Left lung (tissue), 14 donors: ENCODE measurements at places on chromosomes 4 and X. TPM values are rescaled to one million over a fixed set of nuclear protein-coding genes. Genes with fewer than 3 reads are reported as not detected.
A peak's percentile ranks its signal among the peaks of the same experiment; 100 is the strongest.

TDO2 gene
- total RNA-seq = 13.4 TPM

GPR82 gene
- total RNA-seq = 0.17 TPM

DNA sequence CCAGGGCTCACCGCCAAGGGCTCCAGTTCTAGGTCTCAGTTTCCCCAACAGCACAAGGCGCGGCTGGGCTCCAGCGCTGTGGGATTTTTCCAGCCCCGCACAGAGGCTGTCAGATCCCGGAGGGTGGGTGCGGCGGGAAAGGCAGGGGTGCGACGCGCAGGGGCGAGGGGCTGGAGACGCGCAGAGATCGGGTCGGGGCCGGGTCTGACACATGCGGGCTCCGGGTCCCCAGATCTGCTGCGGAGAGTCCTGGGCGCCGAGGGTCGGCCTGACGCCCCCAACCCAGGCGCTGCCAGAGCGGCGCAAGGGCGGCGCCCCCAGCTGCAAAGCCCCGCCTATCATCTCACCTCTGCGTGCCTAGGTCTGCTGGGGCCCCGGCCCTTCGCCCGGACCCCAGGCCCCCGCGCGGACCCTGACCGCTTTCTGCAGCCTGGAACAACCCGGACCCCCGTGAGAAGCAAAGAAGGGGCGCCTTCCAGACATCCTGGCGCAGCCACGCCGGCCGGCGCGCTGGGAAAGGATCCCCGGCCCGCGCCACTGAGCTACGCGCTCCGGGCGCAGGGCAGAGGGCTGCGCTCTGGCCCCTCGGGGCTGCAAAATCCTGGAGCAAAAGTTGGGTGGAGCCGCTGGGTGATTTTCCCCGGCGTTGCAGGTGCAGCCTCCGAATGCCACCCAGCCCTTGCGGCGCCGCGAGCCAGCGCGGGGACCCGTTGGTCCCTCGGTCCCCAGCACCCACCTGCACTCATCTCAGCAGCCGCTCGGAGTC is 486 bp downstream of the ABLIM2 start:
- H3K27me3 ChIP-seq = peaks cover 4% of the 10 kb centered on the region
- peaks cover 10% of the 10 kb centered on the region for H3K4me1 ChIP-seq
- H3K27ac ChIP-seq = no peak overlapping the region
- no peaks in the 10 kb centered on the region for H3K36me3 ChIP-seq

SSX2B gene
- total RNA-seq = not detected

OTC gene
- total RNA-seq = 1.5 TPM

CFAP47 gene
- total RNA-seq = 0.26 TPM

GRCh38 chrX:118212817-118213183 is 96.2 kb upstream of the KLHL13 start:
- no peaks in the 10 kb centered on the region for H3K4me1 ChIP-seq
- H3K27ac ChIP-seq = no peak overlapping the region
- H3K4me3 ChIP-seq = no peak overlapping the region
- DNase-seq = no peak
- peaks cover 5% of the 10 kb centered on the region for H3K27me3 ChIP-seq

DNA sequence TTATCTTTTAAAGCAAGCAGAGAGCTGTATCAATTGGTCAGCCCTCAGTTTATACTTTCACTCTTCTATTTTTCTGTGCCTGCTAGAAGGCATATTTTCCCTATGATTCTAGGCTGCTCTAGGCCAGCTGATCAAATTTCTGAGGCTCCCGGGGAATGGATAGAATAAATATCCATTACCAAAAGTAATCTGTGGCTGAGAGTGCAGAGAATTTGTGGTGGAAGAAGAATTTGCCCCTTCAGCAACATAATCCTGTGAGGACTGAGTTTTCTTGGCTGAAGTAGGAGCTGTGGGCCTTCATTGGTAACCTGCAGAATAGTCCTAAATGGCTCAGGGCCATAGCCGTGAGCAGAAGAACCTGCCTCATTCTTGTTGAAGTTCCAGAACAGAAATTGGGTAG is 314.6 kb upstream of the CASK start:
- no peak overlapping the region for H3K27ac ChIP-seq
- H3K27me3 ChIP-seq = no peaks in the 10 kb centered on the region
- no peak for DNase-seq
- no peak overlapping the region for H3K4me3 ChIP-seq
- no peaks in the 10 kb centered on the region for H3K36me3 ChIP-seq

ATP2B3 gene
- not detected for total RNA-seq

DNA sequence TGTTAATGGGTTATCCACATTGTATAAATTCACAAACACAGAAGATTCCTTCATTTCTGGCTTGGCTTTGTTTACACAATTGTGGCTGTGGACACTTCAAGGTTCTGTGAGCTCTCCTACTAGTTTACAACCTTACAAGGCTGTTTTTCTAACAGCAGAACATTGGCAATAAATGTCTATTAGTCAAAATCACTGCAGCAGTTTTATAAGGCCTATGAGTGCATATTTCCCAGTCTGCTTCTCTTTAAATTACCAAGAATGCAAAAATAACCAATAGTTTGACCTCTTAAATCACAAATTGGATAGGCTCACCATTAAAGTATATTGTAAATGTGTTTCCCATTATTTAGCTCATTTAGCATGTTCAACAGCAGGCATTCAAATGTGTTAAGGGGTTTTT is 239.2 kb downstream of the DKK2 start:
- H3K4me3 ChIP-seq = no peak overlapping the region
- H3K36me3 ChIP-seq = no peaks in the 10 kb centered on the region
- no peak overlapping the region for H3K27ac ChIP-seq
- H3K27me3 ChIP-seq = no peaks in the 10 kb centered on the region
- no peak for DNase-seq

DNA sequence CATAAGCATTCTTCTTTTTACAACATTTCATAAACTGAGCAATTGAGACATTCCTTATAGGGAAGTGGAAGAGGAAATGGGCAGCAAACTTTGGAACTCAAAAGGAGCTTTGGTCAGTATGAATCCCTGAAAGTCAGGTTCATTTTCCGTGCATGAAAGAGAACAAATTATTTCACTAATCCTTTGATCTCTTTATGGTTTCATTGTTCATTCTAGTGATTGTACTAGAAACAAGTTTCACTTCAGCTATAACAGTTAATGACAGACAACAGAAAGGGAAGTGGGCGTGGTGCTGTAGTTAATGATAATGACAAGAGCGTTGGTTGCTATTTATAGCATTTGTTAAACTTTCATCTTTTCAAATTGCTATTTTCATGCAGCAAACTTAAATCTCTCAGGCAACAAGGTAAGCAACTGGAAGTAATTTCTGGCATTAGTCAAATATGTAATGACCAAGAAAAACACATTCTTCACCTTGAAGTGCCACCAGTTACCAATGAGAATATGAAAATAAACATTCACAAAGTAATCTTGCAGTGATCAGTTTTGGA is 98.4 kb downstream of the AREG start:
- H3K4me3 ChIP-seq = no peak overlapping the region
- peak overlapping the region; percentile 5 for H3K27ac ChIP-seq
- peaks cover 39% of the 10 kb centered on the region for H3K4me1 ChIP-seq
- DNase-seq = no peak

USP27X gene
- 3.4 TPM for total RNA-seq

DNA sequence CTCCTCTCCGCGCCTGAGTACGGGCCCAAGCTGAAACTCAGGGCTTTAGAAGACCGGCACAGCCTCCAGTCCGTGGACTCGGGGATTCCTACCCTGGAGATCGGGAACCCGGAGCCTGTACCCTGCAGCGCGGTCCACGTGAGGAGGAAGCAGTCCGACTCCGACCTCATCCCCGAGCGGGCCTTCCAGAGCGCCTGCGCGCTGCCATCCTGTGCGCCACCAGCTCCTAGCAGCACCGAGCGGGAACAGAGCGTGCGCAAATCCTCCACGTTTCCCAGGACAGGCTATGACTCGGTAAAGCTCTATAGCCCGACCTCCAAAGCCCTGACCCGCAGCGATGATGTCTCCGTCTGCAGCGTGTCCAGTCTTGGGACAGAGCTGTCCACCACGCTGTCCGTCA is 13.9 kb downstream of the TBC1D14 start:
- H3K27me3 ChIP-seq = no peaks in the 10 kb centered on the region
- peaks cover 23% of the 10 kb centered on the region for H3K36me3 ChIP-seq
- peaks cover 17% of the 10 kb centered on the region for H3K4me1 ChIP-seq
- H3K4me3 ChIP-seq = no peak overlapping the region
- no peak overlapping the region for H3K27ac ChIP-seq

ARR3 gene
- not detected for total RNA-seq

DNA sequence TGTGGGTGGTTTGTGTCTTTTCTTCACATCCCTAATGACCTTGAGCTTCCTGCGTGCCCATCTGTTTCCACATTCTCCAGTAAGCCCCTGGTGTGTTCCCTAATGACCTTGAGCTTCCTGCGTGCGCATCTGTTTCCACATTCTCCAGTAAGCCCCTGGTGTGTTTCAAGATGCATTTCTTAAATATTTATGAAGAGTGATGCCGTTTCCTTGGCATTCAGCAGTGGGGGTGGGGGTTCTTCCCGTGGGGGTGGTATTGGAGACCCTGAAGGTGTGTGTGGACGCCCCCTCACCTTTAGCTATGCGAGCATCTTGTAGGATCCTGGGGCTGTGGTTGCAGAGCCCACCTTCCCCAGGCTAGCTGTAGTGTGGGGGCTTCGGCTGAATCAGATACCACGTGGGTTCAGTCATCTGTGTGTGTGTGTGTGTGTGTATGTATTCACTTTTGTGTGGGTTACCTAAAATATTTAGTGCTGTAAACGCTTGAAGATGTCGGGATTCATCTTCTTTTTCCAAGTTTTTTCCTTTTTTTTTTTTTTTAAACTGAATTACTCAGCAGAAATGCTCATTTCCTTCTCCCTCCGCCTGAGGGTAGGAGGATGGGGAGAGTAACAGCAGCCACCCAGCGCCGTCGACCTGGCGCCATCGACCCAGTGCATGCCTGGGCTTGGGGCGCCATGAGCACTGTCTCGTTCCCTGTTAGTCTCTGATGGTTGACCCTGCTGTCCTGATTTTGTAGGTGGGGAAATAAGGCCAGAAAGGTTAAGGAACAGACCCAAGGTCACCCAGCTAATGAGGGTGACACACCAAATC is 9.9 kb downstream of the NSG1 start:
- DNase-seq = no peak
- H3K27me3 ChIP-seq = no peaks in the 10 kb centered on the region
- H3K4me3 ChIP-seq = no peak overlapping the region
- no peak overlapping the region for H3K27ac ChIP-seq
- no peaks in the 10 kb centered on the region for H3K4me1 ChIP-seq

DNA sequence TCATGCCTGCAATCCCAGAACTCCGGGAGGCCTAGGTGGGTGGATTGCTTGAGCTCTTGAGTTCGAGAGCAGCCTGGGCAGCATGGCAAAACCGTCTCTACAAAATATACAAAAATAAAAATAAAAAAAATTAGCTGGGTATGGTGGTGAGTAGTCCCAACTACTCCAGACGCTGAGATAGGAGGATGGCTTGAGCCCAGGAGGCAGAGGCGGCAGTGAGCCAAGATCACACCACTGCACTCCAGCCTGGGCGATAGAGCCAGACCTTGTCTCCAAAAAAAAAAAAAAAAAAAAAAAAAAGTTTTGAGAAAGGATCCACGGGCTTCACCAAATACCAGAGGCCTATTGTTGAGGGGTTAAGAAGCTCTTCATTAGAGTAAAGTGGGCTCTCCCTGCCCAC is 8.0 kb downstream of the SUPT20HL2 start:
- H3K4me1 ChIP-seq = no peaks in the 10 kb centered on the region
- no peaks in the 10 kb centered on the region for H3K27me3 ChIP-seq
- H3K27ac ChIP-seq = no peak overlapping the region
- no peaks in the 10 kb centered on the region for H3K36me3 ChIP-seq

PAK3 gene
- total RNA-seq = 3.1 TPM

- no peak overlapping the region for H3K27ac ChIP-seq
- no peaks in the 10 kb centered on the region for H3K27me3 ChIP-seq
- H3K4me1 ChIP-seq = no peaks in the 10 kb centered on the region
- no peaks in the 10 kb centered on the region for H3K36me3 ChIP-seq
These were observed 183.2 kb downstream of the FBXW7 start for GRCh38 chr4:152352622-152353116.

DNA sequence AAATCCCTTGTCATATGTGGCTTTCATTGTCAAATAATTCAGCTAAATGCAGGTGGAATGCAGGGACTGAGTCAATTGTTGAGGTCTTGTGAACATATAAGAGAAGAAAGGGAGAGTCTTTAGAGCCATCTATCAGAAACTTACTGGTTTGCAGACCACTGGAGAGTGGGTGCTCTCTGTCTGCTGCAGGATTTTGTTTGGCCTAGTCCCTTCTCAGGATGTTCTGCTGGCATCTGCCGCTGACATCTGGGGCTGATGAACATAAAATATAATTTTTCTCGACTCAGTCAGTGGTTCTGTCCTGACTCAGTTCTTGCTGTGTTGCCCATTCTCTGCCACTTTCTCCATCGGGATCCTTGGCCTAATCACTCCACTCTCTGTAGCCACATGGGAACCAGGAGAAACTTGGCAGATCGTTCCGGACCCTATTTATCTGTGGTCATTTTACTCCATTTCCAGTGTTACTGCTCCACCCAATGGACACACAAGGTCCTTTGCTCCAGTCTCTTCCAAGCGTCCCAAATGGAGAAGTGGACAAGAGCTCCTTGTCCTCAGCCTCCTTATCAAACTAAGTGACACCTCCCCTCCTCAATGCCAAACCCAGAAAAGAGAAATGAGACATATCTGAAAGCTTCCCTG is 436.2 kb downstream of the FAT4 start:
- no peaks in the 10 kb centered on the region for H3K36me3 ChIP-seq
- peak; percentile 66 for DNase-seq
- H3K4me1 ChIP-seq = no peaks in the 10 kb centered on the region
- H3K27ac ChIP-seq = no peak overlapping the region

DNA sequence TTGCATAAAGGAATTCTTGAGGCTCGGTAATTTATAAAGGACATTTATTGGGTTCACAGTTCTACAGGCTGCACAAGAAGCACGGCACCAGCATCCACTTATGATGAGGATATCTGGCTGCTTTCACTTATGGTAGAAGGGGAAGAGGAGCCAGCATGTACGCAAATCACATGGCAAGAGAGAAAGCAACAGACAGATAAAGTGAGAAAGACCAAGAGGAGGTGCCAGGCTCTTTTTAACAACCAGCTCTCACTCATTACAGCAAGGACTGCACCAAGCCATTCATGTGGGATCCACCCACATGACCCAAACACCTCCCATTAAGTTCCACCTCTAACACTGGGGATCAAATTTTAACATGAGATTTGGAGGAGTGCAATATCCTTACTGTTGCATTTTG is 1198.2 kb downstream of the ADGRL3 start:
- no peak overlapping the region for H3K4me3 ChIP-seq
- no peaks in the 10 kb centered on the region for H3K36me3 ChIP-seq
- H3K27me3 ChIP-seq = no peaks in the 10 kb centered on the region
- DNase-seq = no peak
- no peak overlapping the region for H3K27ac ChIP-seq
- no peaks in the 10 kb centered on the region for H3K4me1 ChIP-seq
